Cardiac atrium fibroblast (primary cell): ENCODE measurements at places on chromosomes 3 and 15. TPM values are rescaled to one million over a fixed set of nuclear protein-coding genes. Genes with fewer than 3 reads are reported as not detected.

PLOD2 gene
- 318 and 416 TPM in 2 replicates for total RNA-seq

WDR49 gene
- total RNA-seq, result not detected in 2 replicates

CCR8 gene
- not detected in 2 replicates for total RNA-seq

ARPIN gene
- total RNA-seq, result 7.3 and 8.5 TPM in 2 replicates

TMCC1 gene
- 6.1 and 11.5 TPM in 2 replicates for total RNA-seq

SOX14 gene
- not detected in 2 replicates for total RNA-seq

EFL1 gene
- total RNA-seq, result 7.4 and 10.2 TPM in 2 replicates

CHRNA5 gene
- 0.49 TPM in 1 of 2 replicates, not detected in the other for total RNA-seq
